ENCODE measurements at places on chromosomes 2 and 18.

DNA sequence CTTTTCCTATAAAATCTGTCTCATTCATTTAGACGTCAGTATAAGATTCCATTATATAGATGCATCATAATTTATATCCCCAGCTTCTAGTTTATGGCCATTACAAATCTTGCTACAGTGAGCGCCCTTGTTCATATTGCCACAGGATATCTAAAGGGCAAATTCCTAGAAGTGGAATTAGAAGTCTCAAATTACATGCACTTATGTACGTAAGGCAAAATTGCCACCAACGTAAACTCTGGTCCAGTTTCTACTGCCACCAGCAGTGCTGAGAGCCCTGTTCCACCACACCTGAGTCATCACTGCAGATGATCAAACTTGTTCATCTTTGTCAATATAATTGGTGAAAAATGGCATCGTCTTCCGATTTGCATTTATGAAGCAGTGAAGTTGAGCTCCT, 90.9 kb upstream of the ID2 start:
- no peak for DNase-seq

DNA sequence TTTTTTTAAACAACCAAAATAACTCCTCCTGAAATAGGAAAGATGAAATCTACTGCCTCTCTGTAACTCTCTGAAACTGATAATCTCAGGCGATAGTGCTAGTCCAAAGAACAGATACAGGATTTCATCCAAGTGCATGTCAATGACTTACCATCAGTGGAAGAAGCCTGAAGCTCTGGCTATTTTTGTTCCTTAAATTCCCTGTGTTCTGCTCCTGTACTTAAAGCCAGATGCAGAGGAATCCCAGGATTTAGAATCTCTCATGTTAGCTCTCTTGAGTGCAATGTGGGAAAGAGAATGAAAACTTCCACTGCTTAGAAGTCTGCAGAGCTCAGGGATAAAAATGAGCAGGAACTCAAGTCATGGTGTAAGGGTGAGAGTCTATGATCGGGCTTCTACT, 291.9 kb downstream of the TCF4 start:
- no peak for DNase-seq

GRCh38 chr2:39851651-39852110, 72.6 kb upstream of the THUMPD2 start:
- no peak for DNase-seq

DNA sequence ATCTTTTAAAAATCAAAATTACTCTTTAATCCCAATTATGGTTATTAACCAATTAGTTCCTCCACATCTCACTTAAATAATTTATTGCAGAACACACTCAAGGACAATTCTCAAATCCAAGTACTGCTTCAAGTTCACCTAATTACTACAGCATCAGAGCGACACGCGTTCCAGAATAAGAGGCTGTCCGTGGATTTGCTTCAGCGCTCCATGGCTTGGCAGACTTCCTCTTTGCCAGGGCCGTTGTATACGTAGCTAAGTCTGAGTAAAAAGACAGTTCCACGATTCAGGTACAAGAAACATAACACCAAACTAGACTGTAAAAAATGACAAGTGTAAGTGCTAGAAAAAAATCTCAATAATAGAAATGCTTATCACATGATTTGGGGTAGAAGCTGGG, 153.2 kb upstream of the MYT1L start:
- no peak for DNase-seq

DNA sequence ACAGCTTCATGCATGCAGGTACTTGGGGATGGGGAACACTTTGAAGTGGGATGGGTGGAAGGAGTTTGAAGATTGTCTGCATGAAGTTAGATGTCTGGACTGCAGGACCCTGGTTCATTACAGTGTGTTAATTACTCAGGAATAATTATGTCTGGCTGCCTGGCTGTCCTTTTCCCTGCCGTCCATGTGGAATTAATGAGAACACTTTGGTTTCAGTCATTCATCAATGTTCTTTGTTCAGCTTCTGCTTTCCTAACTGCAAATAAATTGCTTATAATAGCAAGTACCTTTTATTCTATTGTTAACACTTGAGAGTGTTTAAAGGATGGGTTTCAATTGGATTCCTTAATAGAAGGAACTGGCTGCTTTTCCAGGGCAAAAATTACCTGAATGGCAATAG, 35.8 kb downstream of the MTCL1 start:
- DNase-seq: no peak

GRCh38 chr18:44958455-44958854, 277.8 kb downstream of the SETBP1 start:
- DNase-seq: no peak

GRCh38 chr2:54546923-54547720, 91.0 kb downstream of the SPTBN1 start:
- no peak for DNase-seq

DNA sequence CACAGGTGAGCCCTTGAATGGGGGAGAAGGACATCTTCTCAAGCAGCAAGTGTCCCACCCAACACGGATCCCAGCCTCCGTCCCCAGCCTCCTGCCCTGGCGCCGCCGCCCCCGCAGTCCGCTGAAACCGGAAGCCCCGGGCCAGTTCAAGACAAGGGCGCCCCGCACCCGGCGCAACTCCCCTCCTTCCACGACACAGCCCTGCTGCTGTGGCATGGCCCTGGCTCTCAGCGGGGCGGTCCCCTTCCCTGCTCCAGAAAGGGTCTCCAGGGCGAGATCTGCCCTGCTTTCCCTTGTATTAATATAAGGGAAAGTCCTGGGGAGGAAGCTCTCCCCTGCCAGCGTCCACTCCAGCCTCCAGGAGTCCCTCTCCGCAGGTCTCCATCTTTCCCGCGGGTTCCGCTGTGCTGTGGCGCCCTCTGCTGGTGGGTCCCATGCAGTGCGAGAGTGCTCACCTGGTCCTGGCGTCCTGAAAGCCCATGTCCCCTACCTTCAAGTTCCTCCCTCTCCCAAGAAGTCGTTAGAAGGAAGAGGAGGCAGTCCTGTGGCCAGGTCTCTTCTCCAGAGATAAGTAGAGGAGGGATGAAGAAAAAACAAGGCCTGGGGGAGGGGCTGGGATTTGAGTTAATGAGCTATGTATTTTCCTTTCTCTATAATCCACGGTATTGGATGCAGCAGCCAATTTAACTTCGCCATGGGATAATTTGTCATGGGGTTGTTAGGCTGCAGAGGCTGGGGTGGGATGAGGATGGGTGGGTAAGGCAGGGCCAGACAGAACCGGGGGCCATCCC, 176.0 kb downstream of the SMAD2 start:
- DNase-seq: peak; percentile 22

DNA sequence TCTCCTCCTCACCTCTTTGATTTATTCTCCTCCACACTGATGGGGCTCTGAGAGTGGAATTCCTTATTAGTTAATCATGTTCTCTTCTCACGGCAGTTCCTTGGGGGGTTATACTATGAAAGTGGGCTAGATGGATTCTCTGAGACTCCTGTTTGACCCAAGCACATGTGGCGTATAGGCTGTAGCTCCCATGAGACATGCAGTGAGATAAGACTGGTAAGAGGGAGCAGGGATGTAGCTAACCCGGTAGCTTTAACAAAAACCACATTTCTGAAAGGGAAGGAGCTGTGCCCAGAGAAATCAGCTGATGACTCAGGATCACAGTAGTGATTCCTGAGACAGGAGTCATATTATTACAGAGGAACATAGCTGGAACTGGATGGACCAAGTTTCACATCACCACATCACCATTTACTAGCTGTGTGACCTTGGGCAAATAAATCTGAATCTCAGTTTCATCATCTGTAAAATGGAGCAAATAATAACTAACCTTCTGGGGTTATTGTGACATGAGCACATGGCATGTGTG, 82.9 kb downstream of the CRIM1 start:
- DNase-seq: no peak

GRCh38 chr2:224772494-224772893, 56.3 kb upstream of the CCDC195 start:
- DNase-seq: no peak

DNA sequence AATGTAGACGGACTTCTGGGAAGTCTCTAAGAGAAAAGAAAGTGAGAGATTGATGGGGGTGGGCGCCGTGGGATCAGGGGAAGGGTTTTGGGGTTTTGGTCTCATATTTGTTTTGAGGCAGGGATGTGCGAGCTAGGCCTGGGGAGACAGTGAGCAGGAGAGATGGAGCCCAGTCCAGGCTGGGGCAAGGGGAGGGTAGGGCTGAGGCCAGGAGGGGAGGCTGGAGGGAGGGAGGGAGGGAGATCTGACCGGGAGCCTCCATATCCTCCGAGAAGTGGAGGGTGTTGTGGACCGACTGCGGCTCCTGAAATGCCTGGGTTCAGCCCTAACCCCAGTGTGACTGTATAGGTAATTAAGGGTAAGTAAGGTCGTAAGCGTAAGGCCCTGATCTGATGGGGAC, 72.8 kb upstream of the ODC1 start:
- DNase-seq: no peak

GRCh38 chr2:158489366-158490112, 32.8 kb downstream of the PKP4 start:
- DNase-seq: no peak

DNA sequence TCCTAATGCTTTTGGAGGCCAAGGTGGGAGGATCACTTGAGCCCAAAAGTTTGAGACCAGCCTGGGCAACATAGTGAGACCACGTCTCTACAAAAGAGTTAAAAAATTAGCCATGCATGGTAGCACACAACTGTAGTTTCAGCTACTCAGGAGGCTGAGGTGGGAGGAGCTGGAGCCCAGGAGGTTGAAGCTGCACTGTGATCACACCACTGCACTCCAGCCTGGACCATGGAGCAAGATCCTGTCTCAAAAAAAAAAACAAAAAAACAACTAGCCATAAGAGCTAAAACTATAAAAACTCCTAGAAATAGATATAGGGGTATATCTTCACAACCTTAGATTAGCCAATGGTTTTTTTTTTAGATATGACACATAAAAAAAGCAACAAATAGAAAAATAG, 16.9 kb upstream of the COL6A3 start:
- no peak for DNase-seq

GRCh38 chr2:71043531-71044407, 24.7 kb upstream of the NAGK start:
- no peak for DNase-seq

DNA sequence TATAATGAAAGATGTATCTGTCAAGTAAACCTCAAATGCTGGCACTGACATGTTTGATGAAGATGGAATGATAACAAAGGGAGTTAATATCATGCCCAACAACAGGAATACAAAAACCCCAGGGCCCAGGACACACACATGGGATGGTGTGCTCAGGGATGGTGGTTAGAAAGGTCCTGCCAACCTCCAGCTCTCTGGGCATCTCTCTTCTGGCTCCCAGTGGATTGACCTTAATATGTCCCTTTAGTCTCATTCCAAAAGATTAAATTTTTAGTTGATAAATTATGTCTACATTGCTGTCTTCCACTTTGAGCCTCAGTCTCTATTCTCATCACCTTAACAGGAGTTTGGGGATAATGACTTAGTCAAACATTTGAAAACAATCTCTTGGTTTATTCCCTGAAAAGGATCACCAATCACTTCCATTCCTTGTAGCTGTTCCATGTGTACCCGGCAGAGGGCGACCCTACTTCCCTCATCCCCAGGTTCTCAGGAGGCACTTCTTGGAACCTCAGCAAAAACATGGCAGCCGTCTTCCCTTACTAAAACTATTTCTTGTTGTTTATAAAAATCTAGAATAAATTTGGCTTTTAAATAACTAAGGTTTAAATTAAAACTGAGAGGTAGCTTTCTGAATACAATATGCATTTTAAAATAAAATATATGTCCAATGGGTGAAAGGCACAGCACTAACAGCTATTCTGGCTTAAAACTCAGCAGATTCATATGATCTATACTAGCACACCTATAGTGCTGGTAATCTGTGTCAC, 29.6 kb downstream of the MCEE start:
- peak; percentile 42 for DNase-seq

Measured in activated CD4-positive, alpha-beta T cell treated with anti-CD3 and anti-CD28 coated beads for 24 hours (primary cell).